ENCODE measurements at places on chromosomes 6 and 20.
A peak's percentile ranks its signal among the peaks of the same experiment; 100 is the strongest.

DNA sequence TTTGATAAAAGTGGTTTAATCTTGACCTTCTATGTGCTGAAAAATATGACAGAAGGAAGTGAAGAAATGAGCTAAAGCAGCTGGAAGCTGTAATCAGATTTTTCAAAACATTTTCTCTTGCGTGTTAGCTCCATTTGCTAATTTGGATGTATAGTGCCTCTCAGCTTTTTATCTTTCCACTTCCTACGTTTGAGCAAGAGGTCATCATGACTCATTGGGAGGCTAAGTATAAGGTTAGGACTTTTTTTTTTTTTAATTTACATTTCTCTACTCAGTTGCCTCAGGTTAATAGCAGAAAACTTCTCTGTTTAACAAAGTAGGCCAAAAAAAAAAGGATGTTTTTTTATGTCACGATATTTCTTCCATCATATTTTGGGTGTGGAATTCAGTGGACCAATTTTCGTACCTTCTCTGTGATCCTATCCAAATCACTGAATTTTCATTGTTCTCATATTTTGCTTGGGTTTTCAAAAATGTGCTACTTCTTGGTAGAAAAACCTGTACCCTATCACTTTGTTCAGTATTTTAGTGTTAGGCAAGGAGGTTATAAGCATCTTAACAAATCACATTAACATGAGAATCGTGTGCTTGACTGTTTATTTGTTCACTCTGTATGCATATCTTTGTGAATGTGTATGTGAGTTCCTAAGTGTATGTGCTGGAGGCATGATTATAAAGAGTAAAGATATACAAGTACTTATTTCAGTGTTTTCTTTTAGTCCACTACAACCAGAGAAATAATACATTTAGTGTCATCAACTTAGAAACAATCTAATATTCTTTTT lies 1028.3 kb upstream of the EYS start:
- no peak for DNase-seq
- no peak overlapping the region for H3K4me3 ChIP-seq
- no peaks in the 10 kb centered on the region for H3K27me3 ChIP-seq
- H3K36me3 ChIP-seq: no peaks in the 10 kb centered on the region

DNA sequence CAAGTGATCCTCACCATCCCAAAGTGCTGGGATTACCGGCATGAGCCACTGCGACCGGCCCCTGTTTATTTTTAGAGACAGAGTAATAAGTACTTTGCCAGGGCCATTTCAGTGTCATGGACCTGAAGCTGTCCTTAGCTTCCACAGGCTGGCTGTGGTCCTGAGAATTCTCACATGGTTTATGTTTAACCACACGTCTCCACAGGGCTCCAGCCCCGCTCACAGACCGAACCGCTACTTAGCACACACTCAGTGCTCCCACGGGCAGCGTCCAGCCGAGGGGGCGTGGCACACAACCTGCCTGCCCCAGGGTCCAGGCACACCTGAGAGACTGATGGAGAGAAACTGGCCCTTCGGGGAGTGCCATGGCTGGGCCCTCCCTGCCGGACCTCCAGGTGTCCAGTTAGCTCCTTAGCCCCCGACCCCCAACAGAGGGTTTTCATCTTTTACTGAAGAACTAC lies 11.7 kb downstream of the ACSS1 start:
- H3K36me3 ChIP-seq: peaks cover 2% of the 10 kb centered on the region
- H3K4me1 ChIP-seq: peaks cover 21% of the 10 kb centered on the region
- H3K27ac ChIP-seq: peak overlapping the region; percentile 34
- DNase-seq: no peak
- no peak overlapping the region for H3K4me3 ChIP-seq
- H3K27me3 ChIP-seq: no peaks in the 10 kb centered on the region

GRCh38 chr6:6080975-6081374 lies 74.2 kb upstream of the NRN1 start:
- H3K27me3 ChIP-seq: peaks cover 18% of the 10 kb centered on the region
- H3K27ac ChIP-seq: no peak overlapping the region
- peaks cover 5% of the 10 kb centered on the region for H3K36me3 ChIP-seq
- H3K4me3 ChIP-seq: no peak overlapping the region
- DNase-seq: no peak

DNA sequence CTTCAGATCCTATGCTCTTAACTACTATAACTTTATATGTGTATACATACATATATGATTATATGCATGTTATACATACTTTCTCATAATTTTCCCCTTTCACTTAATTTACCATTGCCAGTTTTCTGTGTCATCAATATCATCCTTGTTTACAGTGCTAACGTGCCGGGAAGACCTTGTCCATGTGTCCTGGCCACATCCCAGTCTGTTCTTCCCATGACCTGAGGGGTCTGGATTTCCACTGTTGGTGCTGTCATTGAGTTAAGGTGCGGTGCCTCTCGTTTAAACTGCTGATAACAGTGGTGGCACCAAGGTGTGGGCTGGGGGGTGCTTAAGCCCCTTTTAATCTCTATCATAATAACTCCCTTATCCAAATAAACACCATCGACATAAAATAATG lies 8.5 kb upstream of the SDCBP2 start:
- no peaks in the 10 kb centered on the region for H3K27me3 ChIP-seq
- H3K4me1 ChIP-seq: peaks cover 21% of the 10 kb centered on the region
- no peak for DNase-seq
- H3K4me3 ChIP-seq: peak overlapping the region; percentile 39
- H3K36me3 ChIP-seq: peaks cover 9% of the 10 kb centered on the region

DNA sequence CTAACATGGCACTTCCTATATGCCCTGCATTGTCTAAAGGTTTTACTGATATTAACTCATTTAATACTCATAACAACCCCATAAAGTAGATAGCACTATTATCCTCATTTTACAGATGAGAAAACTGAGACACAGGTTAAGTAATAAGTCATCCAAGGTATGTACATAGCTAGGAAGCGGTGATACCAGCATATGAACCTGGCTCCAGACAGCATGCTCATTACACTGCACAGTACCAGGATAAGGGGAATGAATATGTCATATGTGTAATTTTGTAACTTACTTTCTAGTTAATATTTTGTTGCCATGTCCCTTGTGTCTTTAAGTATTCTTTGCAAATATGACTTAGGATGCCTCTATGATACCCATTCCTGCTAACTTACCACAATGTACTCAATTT lies 53.2 kb upstream of the PBOV1 start:
- H3K4me3 ChIP-seq: no peak overlapping the region
- no peak for DNase-seq
- H3K36me3 ChIP-seq: no peaks in the 10 kb centered on the region

All from naive thymus-derived CD8-positive, alpha-beta T cell (primary cell).